RPMI7951 (cell line): ENCODE measurements at places on chromosomes 12 and 14. TPM values are rescaled to one million over a fixed set of nuclear protein-coding genes. Genes with fewer than 3 reads are reported as not detected.

DNA sequence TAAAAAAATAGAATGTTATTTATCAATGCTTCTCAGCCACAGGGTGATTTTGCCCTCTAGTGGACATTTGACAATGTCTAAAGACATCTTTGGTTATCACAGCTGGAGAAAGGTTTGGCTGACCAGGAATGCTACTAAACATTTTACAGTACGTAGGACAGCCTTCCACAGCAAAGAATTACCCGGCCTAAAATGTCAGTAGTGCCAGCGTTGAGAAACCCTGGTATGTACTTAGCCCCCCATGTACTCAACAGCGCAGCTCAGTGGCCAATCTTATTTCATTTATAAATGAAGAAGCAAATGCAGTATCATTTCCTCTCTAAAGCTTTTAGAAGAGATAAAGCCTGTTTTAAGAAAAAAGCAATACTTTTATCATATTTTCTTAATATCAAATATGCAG lies 5.8 kb downstream of the MARK3 start:
- DNase-seq: peak; percentile 67

Gene DHH
- total RNA-seq: not detected in 2 replicates

Gene PRH2
- not detected in 2 replicates for total RNA-seq

GRCh38 chr12:84874125-84874824 lies 38.3 kb downstream of the SLC6A15 start:
- peak; percentile 33 for DNase-seq

DNA sequence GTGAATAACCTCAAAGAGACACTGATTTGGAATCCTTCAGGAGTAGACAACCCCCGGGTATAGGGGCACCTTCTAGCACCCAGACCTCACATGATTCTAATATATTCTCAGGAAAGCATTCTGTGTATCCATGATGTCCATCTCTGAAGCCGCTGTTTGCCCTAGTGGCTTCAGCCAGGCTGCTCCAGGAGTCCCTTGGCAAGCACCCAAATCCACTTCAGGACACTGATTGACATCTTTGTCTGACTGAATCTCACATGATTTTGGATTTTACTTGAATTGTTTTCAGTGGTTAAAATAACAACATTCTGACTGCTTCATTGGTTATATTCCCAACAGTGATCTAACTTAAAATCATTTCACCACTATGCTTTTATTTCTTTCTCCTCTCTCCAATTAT lies 390.5 kb upstream of the CLEC14A start:
- DNase-seq: no peak

GRCh38 chr14:100463937-100464336 lies 123.3 kb downstream of the BEGAIN start:
- no peak for DNase-seq

Gene BTG1
- 5.1 and 7.3 TPM in 2 replicates for total RNA-seq

GRCh38 chr12:45234139-45234865 lies 18.4 kb downstream of the ANO6 start:
- peak; percentile 96 for DNase-seq

Gene NRL
- 0.60 and 1.5 TPM in 2 replicates for total RNA-seq
